ENCODE measurements at places on chromosomes 1 and 21.
A peak's percentile ranks its signal among the peaks of the same experiment; 100 is the strongest.

- no peak for DNase-seq
Observed at GRCh38 chr1:90713741-90714509, 3.2 kb downstream of the BARHL2 start.

GRCh38 chr1:161121834-161122233 lies 3.9 kb downstream of the NIT1 start:
- no peak for DNase-seq

GRCh38 chr1:19682257-19682656 lies 17.6 kb downstream of the HTR6 start:
- peak; percentile 94 for DNase-seq

- peak; percentile 36 for DNase-seq
Observed at GRCh38 chr1:3192825-3193224, 123.8 kb downstream of the PRDM16 start.

DNA sequence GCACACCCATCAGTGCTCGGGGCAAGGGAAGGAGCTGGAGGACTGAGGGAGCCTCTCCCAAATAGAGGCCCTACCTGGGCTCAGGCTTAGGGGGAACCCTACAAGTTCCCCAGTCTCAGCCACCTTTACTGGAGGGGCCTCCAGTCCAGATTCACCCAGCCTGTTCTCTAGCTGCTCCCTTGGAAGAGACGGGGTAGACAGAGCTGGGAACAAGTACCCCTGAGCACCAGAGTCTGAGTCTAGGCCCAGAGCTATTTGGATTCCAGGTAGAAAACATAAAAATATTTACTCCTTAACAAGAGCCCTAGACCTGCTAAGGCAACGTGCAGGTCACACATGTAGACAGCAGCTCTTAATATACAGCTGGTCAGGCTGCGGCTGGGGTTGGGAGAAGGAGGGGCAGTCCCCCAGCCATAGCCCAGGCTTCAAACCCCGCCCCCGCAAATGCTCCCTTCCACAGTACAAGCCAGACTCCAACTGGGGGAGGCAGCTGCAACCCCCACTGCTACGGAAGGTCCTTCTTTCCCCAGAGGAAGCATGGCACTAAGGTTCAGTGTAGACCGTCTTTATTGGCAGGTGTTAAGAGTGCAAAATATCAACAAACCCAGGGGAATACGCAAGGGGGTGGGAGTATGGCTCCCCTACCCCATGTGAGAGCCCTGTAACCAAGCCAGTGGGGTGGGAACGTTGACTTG lies 8.0 kb downstream of the TENT5B start:
- DNase-seq, result no peak

GRCh38 chr1:153991151-153991630 lies 629 bp downstream of the RPS27 start:
- no peak for DNase-seq

- DNase-seq, result no peak
Observed at GRCh38 chr1:223339861-223340260, 24.1 kb downstream of the SUSD4 start.

- DNase-seq, result peak; percentile 63
Observed at GRCh38 chr1:9671377-9672140, 20.0 kb downstream of the PIK3CD start.

Data from cardiac fibroblast (primary cell).